Stomach (tissue), 19 donors: ENCODE measurements at places on chromosomes 6 and 20. TPM values are rescaled to one million over a fixed set of nuclear protein-coding genes. Genes with fewer than 3 reads are reported as not detected.

DNA sequence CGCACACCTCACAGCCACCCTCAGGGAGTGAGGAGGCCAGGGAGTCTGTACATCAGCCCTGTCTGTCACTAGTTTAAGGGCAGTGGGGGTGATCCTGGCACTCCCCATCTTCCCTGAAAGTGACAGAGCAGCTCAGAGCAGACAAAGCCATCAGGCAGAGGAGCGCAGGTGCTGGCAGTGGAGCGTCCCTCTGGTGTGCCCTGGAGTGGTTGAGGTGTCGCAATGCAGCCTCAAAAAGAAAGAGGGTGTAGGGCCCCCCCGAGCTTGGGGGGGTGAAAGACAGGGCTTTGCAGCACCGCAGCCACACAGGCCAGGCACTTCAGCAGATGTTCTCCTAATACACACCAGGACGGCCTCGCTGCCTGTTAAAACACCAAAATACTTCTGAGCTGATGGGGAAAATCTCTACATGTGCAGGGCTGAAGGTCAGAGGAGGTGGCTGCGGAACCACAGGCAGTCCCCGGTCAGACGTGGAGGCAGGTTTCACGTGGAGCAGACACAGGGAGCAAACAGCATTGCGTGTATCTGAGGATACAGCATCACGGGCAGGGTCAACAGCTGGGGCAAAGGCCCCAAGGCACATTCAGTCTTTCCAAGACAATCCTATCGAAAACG is 69.5 kb downstream of the PREX1 start:
- H3K4me3 ChIP-seq, result no peak overlapping the region
- peak overlapping the region; percentile 81 for H3K27ac ChIP-seq
- H3K4me1 ChIP-seq, result peaks cover 52% of the 10 kb centered on the region
- DNase-seq, result no peak
- no peaks in the 10 kb centered on the region for H3K27me3 ChIP-seq
- no peaks in the 10 kb centered on the region for H3K36me3 ChIP-seq

GRCh38 chr6:144411531-144412165 is 126.5 kb downstream of the UTRN start:
- H3K36me3 ChIP-seq, result no peaks in the 10 kb centered on the region
- H3K4me1 ChIP-seq, result peaks cover 15% of the 10 kb centered on the region
- DNase-seq, result peak; percentile 23
- no peak overlapping the region for H3K4me3 ChIP-seq
- no peaks in the 10 kb centered on the region for H3K27me3 ChIP-seq
- peak overlapping the region; percentile 5 for H3K27ac ChIP-seq

DNA sequence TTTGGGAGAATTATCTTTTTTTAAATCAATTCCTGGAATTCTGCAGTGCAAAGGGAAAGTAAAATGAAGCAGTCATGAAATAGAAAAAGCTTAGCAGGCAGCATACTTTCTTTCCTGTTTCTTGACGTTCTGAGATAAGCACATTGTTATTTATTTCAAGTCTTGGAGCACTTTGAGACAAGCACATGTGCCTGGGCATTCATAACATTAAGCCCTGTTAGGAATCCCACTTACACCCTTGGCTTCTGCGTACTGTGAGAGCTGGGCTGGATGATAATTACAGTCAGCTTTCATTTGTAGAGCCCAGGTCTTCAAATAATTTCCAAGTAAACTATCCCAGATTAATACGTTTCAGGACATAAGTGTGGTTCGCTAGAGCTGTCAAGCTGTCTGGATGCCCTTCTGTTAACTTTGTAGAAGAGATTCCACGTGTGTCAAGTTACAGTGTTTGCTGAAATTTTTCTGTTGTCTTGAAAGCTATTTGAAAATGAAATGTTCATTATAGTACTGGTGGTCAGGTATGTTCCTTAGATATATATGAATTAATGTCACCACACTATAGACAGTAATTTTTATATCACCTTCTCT is 8.9 kb downstream of the FARS2 start:
- DNase-seq, result no peak
- H3K4me1 ChIP-seq, result no peaks in the 10 kb centered on the region
- no peak overlapping the region for H3K4me3 ChIP-seq
- no peak overlapping the region for H3K27ac ChIP-seq
- no peaks in the 10 kb centered on the region for H3K36me3 ChIP-seq

GRCh38 chr6:138250513-138251247 is 32.4 kb upstream of the PBOV1 start:
- H3K36me3 ChIP-seq, result peaks cover 18% of the 10 kb centered on the region
- peaks cover 17% of the 10 kb centered on the region for H3K4me1 ChIP-seq
- peak overlapping the region; percentile 81 for H3K27ac ChIP-seq
- no peak overlapping the region for H3K4me3 ChIP-seq

- H3K27ac ChIP-seq, result no peak overlapping the region
- H3K4me3 ChIP-seq, result no peak overlapping the region
- no peaks in the 10 kb centered on the region for H3K27me3 ChIP-seq
- no peaks in the 10 kb centered on the region for H3K4me1 ChIP-seq
- H3K36me3 ChIP-seq, result no peaks in the 10 kb centered on the region
Measured at GRCh38 chr20:39874049-39874893, 814.8 kb downstream of the MAFB start.

- no peak overlapping the region for H3K4me3 ChIP-seq
- DNase-seq, result no peak
- H3K27me3 ChIP-seq, result no peaks in the 10 kb centered on the region
Measured at GRCh38 chr20:7959484-7959883, 19.2 kb upstream of the HAO1 start.

The SNX3 gene
- polyA plus RNA-seq, result 196 TPM

The LHFPL5 gene
- polyA plus RNA-seq, result not detected
